Common myeloid progenitor, CD34-positive (primary cell): ENCODE measurements at places on chromosomes 12 and 14.

DNA sequence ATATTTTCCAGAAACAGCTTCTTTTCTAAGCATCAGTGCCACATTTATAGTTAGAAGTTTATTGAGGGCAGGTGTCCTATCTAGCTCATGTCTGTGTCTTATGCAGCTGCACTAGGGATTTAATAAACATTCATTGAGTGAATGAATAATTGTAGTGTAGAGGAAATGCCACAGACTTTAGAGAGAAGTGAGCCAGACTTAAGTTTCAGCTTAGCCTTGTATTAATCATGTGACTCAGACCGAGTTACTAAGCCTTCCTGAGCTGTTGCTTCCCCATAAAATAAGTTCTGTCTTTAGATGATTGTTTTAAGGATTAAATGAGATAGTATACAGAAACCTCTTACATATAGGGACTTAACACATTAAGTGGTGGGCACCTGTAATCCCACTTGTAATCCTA, 236.1 kb upstream of the DDHD1 start:
- no peak for DNase-seq

DNA sequence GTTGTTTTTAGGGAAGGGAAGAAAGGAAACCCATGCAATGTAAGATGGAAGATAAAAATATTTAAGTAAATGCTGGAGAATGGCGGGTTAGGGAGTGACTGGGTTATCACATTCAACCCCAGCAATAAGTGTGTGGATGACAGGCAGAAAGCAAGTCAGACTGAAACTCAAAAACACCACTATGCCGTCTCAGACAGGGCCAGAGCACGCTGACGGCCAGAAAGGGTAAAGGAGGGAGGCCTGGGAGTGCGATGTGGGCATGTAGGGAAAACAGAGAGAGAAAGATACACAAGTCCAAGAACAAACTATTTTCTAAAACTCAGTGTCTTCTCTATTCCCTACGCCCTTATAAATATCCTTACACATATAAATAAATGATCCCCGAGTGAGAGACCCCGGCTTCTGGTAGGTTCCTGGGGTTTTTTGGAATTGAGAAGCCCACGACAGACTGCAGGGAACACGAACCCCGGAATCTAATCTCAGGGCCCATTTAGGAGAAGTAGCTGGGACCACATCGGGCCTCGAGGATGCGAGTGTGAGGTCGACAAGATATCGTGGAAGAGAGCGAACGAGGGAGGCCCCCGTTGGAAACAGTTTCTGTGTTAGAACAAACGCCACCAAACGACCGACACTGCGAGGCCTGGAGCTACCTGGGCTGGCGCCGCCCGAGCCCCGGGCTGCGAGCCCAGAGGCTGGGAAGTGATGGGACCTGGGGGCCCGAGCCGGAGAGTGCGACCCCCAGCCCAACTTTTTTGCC, 735 bp upstream of the OTX2 start:
- no peak for DNase-seq

DNA sequence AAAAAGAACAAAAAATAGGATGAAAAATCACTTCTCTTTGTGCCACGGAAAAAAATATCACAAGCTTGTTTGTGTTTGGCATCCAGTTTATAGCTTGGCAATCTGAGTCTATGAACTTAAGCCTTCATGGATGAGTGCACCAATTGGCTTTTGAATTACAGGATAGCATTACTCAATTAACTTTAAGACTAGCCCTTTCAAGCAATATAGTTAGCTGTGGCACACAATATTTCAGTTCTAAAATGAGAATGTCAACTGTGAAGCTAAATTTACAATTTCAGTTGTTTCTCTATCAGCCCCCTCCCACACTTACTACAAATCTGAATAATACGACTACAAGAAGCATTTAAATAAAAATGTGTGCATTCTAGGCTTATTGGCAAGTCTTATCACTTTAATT, 8.3 kb downstream of the RERG start:
- DNase-seq: no peak

GRCh38 chr14:56137453-56137807, 19.2 kb downstream of the PELI2 start:
- DNase-seq: no peak

- DNase-seq: peak; percentile 72
Measured at GRCh38 chr14:77862154-77862786, 62.4 kb downstream of the ADCK1 start.

GRCh38 chr12:122875590-122876220, 20.2 kb downstream of the VPS37B start:
- DNase-seq: no peak

DNA sequence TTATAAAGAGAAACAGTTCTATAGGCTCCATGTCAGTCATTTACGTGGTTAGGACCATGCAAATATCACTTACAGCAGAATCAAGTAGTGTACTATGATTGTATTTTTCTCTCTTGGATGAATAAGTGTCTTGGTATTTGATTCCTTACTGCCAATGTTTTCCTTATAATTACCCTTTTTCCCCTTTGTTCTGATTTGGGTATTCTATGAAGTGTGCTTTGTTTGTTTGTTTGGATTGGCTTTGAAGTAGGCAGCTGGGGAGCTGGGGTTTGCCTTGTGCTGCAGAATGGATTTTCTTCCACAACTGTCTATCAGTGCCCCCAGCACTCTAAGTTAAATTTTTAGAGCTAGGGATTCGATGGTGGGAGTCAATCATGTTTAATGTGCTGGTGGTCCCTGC, 12.4 kb downstream of the TMEM120B start:
- no peak for DNase-seq

DNA sequence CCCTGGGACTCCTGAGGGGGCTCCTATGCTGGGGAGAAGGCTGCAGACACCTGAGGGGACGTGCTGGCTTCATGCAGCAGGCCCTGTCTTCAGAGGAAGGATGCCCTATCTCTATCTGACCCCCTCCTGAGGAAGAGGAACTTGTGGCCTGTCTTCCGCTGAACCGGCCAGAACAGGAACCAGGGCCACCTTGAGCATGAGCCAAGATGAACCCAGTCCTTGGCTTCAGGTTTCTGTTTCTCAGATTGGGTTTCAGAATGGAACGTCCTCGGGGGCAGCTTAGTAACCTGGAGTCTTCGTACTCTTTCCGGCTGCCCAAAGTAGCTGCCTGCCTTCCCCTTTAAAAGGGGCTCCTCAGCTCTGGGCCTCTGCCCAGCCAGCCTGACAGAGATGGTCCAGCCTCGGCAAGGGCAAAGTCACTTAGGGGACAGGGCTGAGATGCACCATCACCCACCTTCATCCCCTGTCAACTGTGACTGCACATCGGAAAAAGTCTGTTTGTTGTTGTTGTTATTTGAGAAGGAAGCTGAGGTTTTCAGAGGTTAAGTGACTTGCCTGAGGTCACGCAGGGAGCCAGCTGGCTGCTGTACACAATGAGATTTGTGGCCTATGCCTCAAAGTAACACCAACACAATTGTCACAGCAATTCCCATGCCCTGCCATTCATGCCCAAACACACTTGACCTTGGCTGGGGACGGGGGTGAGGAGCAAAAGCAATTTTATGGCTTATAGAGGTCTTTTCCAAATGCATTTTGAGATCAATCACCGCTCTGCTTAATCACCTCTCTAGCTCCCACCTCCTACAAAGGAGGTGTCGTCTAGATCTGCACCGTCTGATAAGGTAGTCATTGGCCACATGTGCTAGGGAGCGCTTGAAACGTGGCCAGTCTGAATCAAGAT, 13.4 kb downstream of the ASB2 start:
- DNase-seq: peak; percentile 88

- DNase-seq: no peak
Measured at GRCh38 chr12:132108211-132108832, 35.8 kb downstream of the DDX51 start.

DNA sequence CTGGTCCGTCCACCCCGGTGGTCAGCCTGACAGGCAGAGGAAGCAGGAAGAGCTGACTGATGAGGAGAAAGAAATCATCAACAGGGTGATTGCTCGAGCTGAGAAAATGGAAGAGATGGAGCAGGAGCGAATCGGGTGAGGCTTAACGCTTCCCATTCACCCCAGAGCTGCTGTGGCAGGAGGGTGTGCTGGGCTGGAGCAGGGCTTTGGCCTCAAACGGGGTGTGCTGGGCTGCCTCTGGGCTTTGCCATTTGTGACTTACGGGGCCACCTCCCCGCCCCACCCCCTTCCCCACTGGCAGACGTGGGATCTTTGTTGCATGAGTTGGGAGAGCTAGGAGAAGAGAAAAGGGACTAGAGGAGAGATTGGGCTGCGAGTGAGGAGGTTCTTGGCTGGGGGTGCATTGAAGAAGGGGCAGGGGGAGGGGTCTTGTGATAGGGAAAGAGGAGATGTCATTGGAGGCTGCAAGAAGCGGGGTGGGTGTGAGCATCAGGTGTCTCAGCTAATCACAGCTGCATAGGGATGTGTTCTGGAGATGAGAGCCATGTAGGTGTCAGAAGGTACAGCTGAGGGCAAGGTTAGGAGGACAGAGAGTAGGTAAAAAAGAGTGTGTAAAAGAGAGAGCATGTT, 56.3 kb downstream of the RPH3A start:
- no peak for DNase-seq

DNA sequence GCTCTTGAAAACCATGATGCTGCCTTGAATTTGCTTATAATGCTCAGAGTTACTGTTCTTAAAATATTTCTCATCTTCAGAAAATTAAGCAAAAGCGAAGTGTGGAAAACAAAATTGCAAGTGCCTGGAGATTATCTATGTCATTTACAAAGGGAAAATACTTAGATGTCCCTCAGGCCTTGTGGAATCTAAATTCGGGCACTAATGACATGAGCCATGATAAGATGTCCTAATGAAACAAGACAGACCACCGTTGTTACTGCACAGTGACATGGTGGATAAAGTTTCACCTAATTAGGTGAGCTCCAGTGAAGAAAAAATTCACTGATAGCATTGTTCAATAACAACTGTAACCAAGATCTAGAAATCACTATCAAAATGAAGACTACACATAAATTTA, 30.4 kb downstream of the PPP1R13B start:
- no peak for DNase-seq

GRCh38 chr14:24392325-24393091, 6.3 kb upstream of the NYNRIN start:
- DNase-seq: no peak
